ENCODE measurements at places on chromosomes 5 and 9.

GRCh38 chr9:33415501-33416038 lies 13.2 kb upstream of the AQP7 start:
- peak; percentile 71 for DNase-seq

DNA sequence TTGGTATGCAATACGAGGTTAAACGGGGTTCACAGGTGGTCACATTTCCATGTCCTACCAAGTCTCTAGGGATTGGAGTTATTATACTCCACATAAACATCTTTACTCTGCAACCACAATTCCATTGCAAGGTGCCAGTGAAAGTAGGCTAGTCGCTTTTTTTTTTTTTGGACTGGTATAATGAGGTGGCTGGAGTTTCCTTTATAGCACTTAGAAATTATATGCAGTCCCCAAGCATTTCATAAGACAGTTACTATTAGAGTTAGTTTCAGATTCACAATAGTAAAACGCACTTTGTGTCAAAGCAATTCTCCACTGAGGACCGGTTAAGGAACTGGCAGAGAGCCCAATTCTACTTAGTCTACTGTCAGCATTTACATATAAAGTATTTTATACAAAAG lies 1.4 kb downstream of the MEF2C start:
- DNase-seq, result no peak

DNA sequence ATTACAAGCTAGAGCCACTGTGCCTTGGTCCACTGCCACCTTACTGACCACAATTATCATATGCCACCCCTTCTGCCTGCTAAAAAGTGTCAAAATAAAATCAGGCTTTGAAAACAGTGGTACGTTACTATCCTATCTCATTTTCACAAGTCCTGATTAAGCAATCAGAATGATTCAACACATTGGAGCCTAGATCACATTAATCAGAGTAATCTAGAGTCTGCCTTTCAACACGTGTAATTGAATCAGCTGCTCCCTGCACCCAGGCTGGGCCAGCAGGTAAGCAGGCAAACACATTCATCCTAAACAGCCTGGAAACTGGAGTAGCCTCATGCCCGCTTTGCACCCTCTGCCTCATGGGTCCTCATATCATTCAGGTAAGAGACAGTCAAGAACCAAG lies 186.2 kb downstream of the DCP2 start:
- DNase-seq, result no peak

GRCh38 chr5:180090769-180091546 lies 19.4 kb upstream of the RNF130 start:
- no peak for DNase-seq

GRCh38 chr5:79111960-79112702 lies 522 bp downstream of the BHMT start:
- DNase-seq, result no peak

DNA sequence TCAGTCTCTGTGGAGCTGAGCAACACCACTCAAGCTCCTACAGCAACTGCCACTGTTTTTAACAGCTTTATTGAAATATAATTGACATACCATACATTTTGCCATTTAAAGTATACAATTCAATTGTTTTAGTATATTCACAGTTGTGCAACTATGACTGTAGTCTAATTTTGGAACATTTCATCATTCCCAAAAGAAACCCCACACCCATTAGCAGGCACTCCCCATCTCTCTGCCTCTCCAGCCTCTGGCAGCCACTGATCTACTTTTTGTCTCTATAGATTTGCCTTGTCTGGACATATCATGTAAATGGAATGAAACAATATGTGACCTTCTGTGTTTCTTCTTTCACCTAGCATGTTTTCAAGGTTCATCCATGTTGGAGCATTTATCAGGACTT lies 43.5 kb downstream of the RUSC2 start:
- no peak for DNase-seq

DNA sequence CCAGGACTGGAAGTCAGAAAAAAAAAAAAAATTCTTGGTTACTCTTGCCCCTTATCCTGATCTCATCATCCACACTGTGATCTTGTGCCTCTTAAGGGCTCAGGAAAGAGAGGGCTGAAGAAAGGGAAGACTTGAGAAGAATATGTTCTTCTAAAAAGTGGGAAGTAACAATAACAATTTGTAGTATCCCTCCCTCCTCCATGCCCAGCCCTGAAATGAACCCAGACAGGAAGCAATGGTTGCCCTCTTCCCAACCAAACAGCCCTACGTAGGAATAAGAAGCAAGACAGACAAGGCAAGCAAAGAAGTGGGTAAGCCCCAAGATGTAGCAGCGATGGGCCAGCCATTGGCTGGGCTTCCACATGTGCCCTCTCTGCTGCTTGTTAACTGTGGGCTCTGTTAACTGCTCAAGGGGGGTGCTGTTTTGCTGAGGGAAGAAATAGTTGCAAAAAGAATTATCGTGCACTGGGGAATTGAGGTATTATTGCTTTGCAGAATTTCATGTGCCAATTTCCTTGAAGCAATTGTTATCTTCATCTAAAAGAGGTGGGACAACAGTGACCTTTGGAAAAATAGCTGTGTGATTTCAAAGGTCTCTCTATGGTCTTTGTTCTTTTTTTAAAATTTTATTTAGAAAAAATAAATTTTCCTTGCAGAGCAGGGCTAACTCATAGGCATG lies 146.6 kb upstream of the PCA3 start:
- DNase-seq, result no peak

- DNase-seq, result no peak
These were observed 1.2 kb upstream of the RFK start for GRCh38 chr9:76395381-76395780.

- no peak for DNase-seq
These were observed 1.1 kb upstream of the TENT4A start for GRCh38 chr5:6712142-6712576.

DNA sequence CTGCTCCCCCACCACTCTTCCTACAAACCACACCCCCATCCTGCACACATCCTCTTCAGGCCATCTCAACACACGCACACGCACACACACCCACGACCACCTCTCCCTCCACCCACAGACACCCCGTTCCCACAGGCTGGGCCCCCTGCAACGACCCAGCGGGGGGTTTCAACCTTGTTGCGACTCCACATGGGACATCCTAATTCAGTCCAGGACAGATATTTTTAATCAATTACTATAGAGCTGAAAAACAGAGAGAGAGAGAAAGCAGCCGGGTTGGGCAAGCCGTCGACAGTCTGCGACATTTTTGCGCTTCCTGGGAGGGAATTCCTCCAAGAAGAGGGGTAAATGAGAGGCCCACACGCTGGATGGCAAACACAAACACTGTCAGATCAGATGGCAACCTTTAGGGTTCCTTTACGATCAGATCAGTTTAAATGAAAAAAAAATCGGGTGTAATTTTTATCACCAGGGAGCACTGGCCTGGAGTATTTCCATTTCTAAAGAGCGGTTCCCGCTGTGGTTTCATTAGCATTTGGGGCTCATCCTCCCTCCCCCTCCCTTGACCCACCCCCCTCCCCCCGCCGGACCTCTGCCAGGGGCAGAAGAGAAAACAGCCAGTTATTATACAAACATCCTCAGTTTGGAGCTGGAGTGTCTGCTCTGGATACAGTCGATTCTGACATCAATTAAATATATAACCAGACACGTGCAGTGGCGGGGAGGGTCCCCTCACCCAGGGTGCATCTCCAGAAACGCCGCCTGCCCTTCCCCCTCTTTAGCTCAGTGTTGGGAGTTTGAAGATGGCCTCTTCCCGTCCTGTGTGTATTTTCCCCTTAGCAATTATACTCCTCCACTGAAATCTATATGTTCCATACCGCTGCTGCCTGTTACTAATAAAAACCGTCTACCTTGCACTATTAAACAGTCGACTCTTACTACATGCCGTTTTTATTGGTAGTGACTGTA lies 2.3 kb upstream of the IRX2 start:
- no peak for DNase-seq

GRCh38 chr9:124455820-124456219 lies 5.6 kb downstream of the ADGRD2 start:
- no peak for DNase-seq

DNA sequence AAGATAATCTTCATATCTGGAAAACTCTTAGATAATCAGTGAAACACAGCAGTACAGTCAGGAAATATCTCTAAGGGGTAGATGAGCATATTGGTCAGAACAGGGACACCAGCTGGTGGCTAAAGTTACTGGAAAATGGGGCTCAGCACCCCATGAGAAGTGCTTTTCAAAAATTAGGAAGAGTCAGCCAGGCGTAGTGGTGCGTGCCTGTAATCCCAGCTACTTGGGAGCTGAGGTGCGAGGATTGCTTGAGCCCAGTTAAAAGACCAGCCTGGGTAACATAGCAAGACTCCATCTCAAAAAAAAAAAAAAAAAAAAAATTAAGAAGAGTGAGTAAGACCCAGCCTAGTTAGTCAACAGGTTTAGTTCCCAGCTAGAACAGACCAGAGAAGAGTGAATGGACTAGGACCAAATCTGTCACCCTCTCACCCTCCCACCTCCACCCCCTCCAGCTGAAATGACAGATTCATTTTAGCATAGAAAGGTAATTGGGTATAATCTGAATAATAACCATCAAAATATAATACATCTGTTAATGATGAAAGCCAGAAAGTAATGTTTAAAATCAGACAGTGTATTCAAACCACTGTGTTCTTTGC lies 120.9 kb downstream of the CDC42SE2 start:
- no peak for DNase-seq

DNA sequence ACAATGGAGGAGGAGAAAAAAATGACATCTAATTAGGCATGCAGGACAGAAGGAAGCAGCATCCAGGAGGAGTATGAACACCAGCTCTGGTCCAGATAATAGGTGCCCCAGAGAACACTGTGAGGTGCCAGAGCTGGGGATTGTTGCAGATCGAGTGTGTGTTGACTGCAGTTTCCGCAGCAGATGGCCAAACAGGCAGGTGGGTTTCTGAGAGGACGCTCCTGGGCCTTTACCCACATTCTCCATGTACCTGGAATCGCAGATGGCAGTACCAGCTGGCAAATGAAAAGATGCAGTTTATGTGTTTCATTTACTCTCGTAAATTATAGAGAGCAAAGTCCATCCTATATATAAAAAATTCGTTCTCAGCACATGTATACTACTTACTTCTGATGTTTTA lies 182.2 kb upstream of the ISL1 start:
- no peak for DNase-seq

DNA sequence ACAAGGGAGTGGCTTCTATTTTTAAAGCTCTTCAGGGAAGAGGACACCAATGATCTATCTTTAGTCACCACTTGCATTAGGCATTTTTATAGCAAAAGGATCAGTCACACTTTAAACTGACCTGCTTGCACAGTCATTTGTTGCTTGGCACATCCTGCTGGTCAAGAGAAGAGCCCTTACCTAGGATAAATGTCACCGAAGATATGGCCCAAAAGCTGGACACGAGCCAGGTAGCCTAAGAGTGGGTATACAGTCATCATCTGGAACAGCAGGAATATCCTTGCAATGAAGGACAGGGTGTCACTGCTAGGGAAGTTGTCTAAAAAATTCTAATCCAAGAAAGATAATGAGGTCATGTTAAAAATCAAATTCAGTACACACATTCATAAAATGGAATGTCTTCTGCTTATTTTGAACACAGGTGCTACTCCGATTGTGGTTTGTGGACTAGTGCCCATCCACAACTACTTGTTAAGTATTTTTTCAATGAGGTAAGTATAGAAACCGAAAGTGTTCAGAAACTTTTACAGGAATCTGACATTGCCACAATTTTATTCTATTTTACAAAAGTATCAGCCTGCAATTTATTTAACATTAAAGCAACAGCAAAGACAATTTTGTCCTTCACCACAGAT lies 78.4 kb downstream of the SLC38A9 start:
- DNase-seq, result no peak

- no peak for DNase-seq
These were observed 74.7 kb downstream of the VAV2 start for GRCh38 chr9:133917375-133917774.

GRCh38 chr5:59496524-59497134 lies 396.9 kb downstream of the PDE4D start:
- DNase-seq, result no peak

- DNase-seq, result no peak
These were observed 46.8 kb upstream of the ELL2 start for GRCh38 chr5:96008487-96008886.

DNA sequence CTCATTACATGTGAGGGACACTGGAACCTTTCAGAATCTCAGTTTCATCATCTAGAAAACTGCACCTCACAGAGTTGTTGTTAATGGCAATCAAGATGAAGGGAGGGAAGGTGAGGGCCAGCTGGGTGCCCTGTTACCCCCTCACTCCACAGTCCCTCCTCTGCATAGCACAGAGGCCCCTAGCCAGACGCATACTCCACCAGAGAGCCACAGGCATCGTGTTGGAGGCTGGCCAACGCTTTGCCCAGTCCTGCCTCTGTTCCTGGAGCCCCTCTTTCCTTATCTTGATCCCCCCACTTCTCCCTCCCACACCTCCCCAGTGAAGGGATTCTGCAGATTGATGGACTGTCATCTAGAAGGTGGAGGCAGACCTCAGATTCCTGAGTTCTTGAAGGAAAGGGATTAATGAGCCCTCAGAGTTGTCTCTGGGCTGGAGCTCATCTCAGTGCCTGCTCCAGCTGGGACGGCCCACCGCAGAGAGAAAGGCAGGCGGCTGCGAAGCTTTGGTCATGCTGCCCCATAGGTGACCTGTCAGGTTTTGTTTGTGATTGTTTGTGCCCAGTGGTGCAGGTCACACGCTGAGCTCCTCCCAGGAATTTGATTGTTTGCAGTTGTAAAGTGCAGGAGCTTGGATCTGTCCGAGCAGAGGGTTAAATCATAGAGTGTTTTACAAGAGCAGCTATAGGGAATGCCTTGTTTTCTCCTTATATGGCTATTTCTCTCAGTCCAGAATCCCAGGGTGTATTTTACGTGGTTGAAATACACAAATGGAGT lies 487.3 kb downstream of the CCDC171 start:
- DNase-seq, result no peak

- DNase-seq, result no peak
These were observed 503.9 kb upstream of the DAB2 start for GRCh38 chr5:39928709-39929108.

DNA sequence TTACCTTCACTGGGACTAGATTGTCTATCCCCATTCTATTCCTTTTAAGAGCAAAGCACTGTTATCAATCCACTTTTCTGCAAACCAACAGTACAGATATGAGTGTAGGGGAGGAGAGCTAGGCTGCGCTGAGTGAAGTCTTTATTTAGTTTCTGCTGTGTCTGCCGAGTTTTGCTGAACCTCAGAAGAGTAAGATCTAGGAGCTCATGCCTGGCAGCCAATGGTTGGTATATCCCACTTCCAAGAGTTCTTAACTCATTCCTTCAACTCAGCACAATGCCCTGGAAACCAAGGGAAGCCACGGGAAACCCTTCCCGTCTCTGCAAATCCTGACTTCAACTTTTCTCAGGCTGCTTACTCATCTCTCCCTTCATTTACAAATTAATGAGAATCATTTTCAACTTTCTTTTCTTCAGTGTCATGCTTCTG lies 58.0 kb upstream of the JAK2 start:
- DNase-seq, result no peak

Data from GM19239 (cell line).